ENCODE measurements at places on chromosomes 3 and 15.
A peak's percentile ranks its signal among the peaks of the same experiment; 100 is the strongest.

DNA sequence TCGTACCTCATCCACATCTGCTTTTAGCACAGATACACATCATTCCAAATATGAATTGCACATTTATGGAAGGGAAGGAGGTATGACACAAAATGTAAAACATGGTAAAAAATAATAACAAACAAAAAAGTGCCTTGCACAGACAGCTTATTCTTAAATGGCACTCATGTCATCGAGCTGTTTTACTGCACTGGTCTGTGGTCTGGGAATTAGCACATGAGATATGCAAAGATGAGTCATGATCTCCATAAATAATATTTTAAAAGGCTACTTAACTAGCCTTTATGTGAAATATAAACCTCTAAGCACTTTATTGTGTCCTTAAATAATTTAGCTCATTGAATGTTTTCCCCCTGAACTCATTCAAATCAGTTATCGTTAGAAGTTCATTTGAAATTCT is 142.2 kb upstream of the ZNF385D start:
- DNase-seq, result no peak

- no peak for DNase-seq
Observed at GRCh38 chr15:84840255-84840654, 23.1 kb downstream of the ALPK3 start.

DNA sequence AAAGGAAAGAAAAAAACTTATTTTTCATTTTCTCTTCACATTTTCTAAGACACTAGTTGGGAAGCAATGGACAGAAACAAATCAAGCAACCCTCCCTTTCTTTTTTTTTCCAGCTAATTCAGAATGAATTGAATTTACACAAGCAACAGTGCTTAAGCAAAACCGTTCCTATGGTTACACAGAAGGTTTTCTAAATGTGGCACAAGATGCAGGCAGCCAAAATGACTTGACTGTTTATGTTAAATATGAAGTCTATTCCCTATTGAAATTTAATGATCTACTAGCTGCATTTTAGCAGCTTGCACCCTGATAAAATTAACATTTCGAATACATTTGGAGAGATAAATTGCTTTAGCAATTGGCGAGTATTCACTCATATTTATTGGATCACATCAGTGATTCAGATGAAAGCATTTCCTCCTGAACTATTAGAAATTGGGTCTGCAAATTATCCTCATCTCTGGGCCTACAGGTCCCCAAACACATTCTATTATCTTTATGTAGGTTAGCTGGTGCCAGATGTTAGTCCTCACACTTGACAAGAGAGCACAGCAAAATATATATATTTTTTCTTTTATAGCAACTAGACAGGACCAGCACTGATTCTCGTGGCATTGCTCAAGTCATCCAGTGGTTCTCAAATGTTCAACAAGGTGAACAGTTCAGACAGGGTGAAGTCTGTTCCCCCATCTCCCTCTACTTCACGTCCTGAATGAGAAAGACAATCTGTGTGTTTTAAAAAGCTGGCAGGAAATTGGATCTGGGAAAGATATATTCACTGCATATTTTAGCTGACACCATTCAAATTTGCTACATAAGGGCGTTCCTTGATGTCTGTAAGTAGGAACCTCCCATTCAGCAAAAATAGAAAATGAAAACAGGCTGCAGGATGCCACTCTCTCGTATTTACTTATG is 463.6 kb upstream of the KCNMB2 start:
- no peak for DNase-seq

GRCh38 chr3:153221748-153222162 is 59.7 kb downstream of the RAP2B start:
- DNase-seq, result peak; percentile 83

GRCh38 chr3:50179710-50180109 is 11.7 kb upstream of the GNAT1 start:
- DNase-seq, result no peak

- no peak for DNase-seq
Observed at GRCh38 chr15:47586653-47587224, 130.6 kb upstream of the SEMA6D start.

- DNase-seq, result no peak
Observed at GRCh38 chr3:14631687-14632441, 19.7 kb upstream of the CCDC174 start.

DNA sequence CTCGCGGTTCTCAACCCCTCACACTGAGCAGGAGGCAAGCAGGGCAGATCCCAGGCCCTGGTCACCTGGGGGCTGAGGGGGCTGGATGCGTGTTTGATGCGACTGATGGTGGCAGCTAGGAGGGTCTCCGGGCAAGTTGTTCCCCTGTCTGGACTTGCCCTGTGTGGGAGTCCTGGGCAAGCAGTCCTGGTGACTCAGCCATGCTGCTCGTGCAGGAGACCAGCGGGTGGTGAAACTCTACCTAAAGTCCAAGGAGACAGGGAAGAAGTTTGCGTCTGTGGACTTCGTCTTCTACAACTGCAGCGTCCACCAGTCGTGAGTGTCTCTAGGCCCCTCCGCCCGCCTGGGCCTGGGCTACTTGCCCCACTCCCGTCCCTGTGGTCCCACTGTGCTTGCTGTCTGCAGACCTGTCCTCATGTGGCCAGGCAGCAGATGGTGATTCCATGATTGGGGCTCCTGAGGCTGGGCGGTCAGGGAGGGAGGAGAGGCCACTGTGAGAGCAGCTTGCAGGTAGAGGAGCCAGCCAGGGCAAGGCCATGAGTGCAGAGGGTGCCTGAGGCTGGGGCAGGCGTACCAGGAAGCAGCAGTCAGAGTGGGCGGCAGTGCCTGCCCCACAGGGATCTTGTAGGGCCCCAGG is 23.1 kb downstream of the PLXNA1 start:
- no peak for DNase-seq

- peak; percentile 90 for DNase-seq
Observed at GRCh38 chr3:46629551-46630517, 17.5 kb downstream of the FAM240A start.

- no peak for DNase-seq
Observed at GRCh38 chr3:133424937-133425869, 25.3 kb downstream of the BFSP2 start.

- DNase-seq, result no peak
Observed at GRCh38 chr3:149128821-149129220, 617 bp upstream of the HPS3 start.

DNA sequence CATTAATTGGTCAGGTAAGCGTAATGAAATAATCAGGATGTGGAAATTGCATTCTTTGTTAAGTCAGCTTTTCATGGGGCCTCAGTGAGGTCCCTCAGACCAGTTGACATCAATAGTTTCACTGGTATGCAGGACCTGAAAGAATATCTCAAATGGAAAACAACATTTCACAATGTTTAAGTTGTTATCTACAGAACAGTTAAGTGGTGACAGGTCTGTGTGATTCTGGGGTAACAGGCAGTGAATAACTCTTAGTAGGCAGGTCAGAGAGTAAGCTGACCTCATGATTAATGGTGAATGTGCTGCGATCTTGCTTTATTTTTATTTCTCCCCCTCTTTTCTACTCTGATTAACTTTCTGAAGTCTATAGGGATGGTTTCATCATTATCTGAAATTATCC is 28.9 kb upstream of the ACP3 start:
- DNase-seq, result no peak

GRCh38 chr3:59831394-59831793 is 781.6 kb upstream of the CFAP20DC start:
- DNase-seq, result no peak

GRCh38 chr15:77002954-77003912 is 8.3 kb downstream of the PSTPIP1 start:
- peak; percentile 89 for DNase-seq

DNA sequence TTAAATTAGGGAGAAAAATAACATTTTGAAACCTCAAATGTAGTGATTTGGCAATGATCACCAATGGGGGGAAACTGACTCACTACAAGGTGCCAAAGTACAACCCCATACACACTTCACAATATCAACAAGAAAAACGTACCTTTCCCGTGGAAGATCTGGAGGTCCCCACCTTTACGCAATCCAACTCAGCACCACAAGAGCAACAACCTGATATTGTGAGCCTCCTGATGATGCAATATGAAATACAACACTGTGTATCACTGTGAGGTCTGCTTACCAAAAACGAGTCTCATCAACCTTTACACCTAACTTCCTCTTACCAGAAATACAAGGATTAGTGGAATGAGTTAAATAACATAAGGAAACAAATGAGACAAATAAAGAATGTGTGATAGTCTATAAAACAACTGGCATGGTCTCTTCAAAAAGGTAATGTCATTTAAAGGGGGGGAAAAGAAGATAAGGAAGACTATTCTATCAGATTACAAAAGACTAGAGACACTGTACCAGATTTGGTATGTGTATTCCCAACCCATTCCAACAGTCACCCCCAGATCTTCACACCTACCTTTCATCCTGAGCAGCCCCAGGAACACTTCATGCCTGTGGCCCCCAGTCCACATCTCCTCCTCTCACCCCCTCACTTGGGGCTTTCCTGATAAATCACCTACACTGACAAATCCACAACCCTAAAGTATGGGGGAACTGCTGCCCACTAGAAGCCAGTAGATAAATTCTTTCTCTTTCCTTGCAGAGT is 27.7 kb downstream of the DLG1 start:
- DNase-seq, result no peak

- DNase-seq, result peak; percentile 62
Observed at GRCh38 chr15:66907826-66908743, 157.3 kb upstream of the SMAD3 start.

DNA sequence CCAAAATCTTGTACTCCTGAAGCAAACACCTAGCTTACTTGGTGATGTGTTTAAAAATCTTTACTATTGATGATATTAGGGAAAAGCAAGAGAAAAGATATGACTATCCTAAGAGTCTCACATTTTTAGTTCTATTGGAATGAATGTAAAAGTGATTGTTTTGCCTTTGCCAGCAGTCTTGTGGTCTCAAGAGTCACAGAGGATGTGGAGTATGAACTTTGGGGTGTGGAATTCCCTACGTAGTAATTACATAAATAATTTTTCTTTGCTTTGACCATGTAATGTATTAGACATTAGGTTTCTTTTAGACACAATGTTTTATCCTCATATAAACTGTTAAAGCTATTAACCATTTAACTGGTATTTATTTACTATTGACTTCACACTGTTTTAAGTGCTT is 387.6 kb downstream of the NAALADL2 start:
- no peak for DNase-seq

GRCh38 chr3:43009547-43009946 is 30.4 kb downstream of the GASK1A start:
- no peak for DNase-seq

DNA sequence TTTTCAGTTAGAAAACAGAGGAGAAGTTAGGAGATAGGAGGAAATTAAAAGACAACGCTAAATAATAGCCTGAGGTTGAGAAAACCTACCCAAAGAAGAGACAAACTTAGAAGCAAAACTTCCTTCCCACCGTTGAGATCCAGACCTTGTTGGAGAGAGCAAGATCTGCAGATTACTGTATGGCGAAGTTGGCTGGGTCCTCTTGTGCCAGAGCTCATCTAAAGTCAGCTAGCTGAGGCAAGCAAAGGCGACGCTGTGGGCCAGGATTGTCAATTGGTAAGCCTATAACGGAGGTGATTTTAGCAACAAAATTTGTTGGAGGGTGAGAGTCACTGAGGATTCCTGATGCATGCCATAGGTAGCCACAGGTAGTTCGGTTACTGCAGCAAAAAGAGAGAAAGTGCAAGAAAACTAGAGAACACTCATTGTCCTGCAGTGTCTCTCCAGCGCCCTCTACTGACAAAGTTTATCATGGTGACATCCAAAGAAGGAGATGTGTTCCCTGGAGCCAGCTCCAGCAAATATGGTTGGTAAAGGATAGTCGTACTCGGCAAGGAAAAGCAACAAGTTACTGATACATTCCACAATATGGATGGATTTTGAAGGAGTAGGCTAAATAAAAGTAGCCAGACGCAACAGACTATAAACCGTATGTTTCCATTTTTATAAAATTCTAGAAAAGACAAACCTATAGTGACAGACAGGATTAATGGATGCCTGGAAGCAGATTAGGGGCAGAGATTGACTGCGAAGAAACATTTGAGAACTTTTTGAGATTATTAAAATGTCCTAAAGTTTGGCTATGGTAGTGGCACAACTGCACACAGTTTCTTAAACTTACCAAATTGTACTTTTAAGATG is 9.8 kb upstream of the OR5K4 start:
- no peak for DNase-seq

GRCh38 chr15:52183562-52184173 is 7.5 kb downstream of the GNB5 start:
- DNase-seq, result peak; percentile 56

DNA sequence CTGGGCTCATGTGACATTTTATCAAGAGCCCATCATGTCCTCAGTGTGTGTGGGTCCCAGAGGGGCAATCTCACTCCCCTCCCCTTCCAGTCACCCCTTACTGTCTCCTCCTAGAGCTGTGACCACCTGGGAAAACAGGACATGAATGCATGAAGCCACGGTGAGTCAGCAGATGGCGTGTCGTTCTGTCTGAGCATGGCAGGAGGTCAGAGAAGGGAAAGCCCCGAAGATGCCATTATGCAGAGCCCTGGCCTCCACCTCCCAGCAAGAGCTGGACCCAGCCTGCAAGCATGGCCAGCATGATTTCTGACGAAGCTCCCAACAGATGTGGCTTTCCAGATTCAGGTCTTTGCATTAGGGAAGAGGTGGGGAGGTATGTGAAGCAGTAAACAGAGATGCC is 118.5 kb downstream of the TLE3 start:
- peak; percentile 76 for DNase-seq

DNA sequence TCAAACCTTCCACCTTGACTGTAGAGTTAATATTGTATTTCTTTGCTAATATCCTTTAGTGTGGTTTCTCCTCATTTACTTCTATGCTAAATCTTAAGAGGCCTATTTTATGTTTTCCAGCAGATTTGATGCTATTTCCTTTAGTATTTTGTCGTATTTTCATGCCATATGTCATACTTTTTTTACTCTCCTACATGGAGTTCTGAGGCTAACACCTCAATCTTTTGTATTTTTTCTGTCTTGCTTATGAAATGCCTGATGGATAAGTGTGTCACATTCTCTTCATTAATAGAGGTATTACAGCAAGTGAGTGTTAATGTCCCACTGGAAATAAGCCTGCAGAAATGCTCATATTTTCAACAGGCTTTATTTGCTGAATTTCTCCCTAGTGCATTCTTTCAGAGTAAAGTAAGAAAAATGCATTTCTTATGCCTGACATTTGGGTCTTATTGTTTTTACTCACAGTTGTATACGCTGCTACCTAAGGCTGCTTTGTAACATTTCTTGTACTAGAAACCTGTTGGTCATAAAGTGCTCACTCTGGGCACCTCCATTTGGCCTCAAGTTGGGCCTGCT is 63.2 kb downstream of the DIPK2A start:
- DNase-seq, result no peak

DNA sequence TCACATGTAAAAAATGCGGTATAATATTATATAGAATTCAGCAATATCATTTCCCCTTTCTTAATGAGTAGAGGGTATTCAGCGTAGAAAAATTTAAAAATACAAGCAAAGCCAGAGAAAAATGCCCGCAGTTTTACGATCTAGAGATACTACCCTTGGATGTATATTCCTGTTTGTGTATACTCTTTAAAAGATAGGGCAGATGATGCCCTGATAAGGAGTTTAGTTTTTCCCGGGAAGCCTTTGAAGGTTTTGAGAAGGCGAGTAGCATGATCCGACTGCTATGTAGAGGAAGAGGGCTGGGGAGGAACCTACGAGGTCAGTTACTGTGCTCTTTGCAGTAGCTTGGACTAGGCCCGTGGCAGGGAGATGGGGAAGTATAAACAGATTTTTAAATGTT is 1.2 kb downstream of the YEATS2 start:
- DNase-seq, result peak; percentile 51

Measured in Peyer's patch (tissue), 4 donors.